ENCODE measurements at places on chromosomes 11 and 22.

GRCh38 chr22:45444168-45444567 is 30.7 kb downstream of the RIBC2 start:
- no peak for DNase-seq

DNA sequence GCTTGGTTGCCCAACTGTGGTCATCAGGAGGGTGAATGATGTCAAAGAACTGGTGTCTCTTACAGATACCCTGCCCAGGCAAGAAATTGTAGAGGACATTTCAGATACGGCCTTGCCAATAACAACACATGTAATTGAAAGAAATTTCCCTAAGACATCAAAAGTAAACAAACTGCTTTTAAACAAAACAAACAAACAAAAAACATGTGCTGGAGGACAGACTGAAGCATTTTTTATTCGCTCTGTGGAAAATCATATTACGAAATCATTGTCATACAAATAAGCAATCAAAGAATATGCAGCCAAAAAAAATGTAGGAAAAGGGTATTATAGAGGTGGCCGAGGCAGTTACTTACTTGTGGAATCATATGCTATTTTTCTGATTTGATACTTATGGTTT is 52.1 kb upstream of the MYEOV start:
- DNase-seq, result no peak

- no peak for DNase-seq
Measured at GRCh38 chr22:42805998-42806830, 50.9 kb downstream of the ARFGAP3 start.

- DNase-seq, result no peak
Measured at GRCh38 chr11:102309621-102310541, 7.4 kb upstream of the BIRC3 start.

- no peak for DNase-seq
Measured at GRCh38 chr11:88814076-88814475, 251.7 kb downstream of the GRM5 start.

GRCh38 chr11:132062031-132062430 is 691.6 kb downstream of the NTM start:
- DNase-seq, result no peak

- DNase-seq, result no peak
Measured at GRCh38 chr11:33779849-33780528, 5.7 kb upstream of the FBXO3 start.

DNA sequence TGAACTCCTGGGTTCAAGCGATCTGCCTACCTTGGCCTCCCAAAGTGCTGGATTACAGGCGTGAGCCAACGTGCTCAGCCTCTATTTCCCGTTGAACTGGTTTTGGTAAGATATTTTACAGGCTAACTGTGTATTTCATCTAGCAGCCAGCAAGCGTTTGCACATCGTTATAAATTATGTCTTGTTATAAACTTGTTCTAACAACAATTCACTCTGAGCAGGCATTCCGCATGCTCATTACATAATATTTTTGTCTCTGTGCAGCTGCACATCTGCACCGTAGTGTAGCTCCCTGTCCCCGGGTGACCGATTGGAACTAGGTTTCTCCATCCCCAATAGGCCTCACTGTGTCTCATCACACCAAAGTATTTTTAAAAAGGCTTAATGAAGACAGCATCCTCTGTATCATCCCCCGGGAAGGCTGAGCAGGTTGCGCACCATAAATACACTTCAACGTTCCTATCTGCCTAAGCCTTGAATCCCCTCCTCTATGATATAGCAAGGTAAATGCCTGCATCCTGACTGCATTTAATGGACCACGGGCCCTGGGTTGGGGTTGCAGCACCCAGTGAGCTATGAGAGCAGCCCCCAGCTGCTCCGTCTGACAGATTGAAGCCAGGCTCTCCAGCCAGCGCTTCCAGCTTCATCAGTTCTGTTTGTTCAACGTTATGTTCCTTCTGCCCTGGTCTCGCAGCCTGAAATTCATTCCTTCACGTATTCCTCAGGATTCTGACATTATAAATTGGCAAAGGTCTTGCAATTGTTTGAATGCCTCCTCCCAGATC is 47.7 kb downstream of the TST start:
- DNase-seq, result no peak

- DNase-seq, result no peak
Measured at GRCh38 chr11:62656796-62657429, 3.8 kb upstream of the INTS5 start.

DNA sequence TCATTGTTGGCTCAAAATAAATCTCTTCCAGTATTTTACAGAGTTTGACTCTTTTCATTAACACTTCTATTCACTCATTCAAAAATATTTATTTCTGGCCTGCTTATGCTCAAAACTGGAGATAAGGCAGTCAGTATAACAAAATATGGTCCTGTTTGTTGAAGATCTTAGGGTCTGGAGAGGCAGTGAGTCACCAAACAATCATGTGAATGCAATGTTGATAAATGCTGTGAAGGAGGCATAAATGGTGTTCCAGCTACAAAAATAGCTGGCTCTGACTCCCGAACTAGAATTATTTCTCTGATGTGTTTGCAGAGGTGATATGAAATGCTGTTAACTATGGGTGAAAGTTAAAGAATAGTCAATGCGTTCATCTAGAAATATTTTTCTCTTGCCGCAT is 390.6 kb downstream of the AASDHPPT start:
- DNase-seq, result no peak

DNA sequence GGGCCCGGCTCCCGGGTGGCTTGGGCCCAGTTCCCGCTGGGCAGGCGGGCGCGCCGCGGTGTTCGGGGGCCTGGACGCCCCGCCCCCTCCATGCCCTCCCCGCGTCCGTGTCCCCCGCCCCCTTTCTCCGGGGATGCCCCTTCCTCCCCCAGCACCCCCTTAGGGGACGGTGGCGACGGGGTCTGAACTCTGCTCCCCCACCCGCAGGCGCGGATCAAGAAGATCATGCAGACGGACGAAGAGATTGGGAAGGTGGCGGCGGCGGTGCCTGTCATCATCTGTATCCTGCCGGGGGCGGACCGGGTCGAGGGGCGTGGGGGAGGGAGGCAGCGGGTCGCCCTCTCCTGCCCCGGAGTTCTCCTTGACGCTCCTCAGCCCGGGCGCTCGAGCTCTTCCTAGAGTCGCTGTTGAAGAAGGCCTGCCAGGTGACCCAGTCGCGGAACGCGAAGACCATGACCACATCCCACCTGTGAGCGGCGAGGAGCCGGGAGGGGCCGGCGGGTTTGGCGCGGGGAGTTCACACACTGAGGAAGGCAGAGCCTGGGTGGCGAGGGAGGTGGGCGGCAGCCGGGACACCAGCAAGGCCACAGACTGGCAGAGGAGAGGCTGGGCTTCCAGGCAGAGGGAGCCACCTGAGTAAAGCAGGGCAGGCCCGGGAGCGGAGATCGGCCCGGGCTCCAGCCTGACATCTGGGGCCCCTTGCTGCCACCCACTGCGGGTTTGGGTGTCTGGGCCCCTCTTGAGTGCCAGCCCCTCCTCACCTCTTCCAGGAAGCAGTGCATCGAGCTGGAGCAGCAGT is 546 bp downstream of the DRAP1 start:
- no peak for DNase-seq

Data from GM18507 (cell line).